ENCODE measurements at places on chromosomes 3 and 15.

DNA sequence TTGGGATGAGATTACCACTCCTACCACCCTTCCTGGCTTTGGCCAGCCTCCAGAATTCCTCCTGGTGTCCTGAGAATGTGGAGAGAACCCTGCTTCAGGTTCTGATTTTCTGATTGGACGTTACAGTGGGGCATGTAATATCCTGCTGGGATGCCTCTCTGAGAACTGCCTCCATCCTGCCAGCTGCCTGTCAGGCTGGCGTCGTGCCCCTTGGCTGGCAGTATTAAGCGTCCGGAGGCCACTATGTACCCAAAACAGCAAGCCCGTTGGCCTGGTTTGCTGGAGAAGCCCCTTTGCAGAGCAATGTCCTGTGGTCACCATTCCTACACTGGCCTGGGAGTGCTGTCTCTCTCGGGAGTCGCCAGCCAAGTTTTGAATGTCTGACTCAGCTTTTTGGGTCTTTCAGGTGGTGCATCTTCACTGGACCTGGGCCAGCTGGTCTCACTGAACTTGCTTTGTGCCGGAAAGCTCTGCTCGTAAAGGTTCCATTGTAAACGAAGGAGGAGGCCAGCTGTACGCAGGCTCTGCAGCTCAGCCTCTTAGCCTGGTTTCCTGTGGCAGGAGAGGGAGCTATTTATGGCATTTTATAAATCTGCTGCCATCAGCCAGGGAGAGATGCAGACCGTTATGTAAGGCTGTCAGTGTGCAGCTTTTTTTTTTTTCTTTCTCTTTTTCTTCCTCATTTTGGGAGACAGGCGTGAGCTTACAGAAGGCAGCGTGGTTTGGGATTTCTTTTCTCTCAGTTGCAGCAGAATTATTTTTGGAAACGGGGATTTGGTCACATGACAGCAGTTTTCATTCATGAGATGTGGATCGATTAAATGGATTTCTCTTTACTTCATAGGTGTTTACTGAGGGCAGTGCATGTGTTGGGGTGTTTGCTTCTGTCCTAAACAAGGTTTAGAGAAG, 19.0 kb upstream of the TRAK1 start:
- DNase-seq = peak; percentile 39

- no peak for DNase-seq
Observed at GRCh38 chr15:81924729-81925128, 121.1 kb downstream of the MEX3B start.

DNA sequence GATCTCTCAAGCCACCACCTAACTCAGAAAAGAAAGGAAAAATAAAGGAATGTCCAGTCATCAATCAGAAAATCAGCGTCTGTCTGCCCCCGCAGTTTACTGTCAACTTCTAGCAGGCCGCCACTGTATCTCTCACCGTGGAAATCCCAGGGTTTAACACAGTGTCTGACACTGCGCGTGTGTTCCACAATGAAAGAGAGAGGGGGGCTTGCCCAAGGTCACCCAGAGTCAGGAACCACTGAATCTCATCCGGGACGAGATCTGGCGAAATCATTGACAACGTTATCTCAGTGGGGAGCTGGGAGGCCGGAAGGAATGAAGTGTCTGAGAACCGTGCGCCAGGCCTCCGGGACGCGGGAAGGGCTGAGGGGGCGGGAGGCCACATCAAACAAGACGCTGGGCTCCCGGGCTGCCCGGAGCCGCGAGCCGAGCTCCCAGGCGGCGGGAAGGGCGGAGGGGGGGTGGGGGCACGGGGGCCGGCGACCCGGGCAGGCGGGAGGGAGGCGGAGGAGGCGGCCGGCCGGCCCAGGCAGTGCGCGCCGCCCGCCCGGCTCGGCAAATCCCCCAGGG, 2.2 kb upstream of the HES1 start:
- DNase-seq = peak; percentile 79

DNA sequence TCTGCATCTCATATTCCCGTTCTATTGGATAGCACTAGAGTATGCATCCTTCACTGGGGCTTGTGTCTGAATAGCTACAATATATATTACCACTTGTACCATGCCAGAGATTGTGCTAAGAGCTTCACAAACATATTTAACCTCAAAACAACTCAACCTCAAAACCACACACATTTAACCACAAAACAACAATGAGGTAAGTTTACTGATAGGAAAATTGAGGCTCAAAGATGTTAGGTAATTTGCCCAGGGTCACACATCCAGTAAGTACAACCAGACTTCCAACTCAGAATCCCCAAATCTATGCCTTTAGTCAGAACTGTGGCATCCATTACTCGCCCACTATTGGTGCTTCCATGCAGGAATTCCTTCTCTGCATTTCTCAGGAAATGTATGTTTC, 220.0 kb downstream of the FAM43A start:
- DNase-seq = no peak

DNA sequence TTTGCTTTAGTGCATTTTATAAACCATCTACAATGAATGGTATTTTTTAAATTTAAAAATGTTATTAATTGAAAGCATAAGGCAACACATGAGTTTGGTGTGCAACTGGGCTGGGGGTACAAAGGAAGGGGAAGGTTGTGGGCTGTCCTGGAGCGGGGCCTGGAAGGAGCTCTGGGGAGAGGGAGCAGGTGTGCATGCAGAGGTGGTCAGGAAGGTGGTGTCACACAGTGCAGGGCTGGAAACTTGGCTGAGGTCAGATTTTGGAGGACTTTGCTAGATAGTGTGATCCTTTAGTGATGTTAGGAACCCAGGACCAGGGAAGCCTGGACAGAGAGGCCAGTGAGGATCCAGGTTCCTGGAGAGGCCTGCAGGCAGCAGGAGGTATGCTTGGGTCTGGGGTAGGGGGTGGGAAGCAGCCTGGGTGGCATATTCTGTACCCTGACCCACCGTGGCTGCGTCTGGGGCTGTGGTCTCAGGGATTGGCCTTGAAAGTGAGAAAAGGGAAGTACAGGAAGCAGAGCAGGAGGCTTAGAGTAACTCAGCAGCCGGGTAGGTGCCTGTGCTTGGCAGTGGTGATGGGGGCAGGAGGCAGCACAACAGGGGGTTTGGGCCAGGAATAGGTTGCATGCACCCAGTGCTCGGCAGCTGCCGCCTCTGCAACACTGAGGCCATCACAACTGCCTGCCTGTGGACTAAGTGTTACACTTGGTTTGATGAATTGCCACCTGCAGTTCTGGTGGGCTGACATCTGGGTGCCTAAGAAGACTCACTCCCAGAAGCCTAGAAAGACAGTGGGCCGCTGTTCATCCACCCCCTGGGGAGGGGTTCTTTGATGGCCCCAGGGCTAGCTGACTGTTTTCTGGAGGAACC, 33.0 kb downstream of the KY start:
- DNase-seq = no peak

- no peak for DNase-seq
Observed at GRCh38 chr3:186996356-186996755, 66.0 kb downstream of the ST6GAL1 start.

GRCh38 chr3:3443482-3443881, 264.0 kb upstream of the CRBN start:
- no peak for DNase-seq

DNA sequence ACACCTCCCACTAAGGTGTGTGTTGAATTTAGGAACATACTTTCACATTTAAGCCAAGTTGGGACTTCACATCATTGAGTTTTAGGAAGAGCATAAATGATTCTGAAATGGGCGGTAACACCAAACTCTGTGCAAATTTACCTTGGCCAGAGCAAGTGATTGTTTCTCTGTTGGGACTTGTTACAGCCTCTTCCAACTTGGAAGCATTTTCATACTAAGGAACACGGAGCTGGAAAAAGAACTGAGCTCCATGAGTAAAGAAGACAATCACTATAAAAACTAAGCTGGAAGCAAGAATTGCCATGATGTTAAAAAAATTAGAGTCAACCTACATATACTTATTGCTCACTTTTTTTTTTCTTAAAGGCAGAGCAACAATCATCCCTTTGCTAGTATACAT, 371.3 kb downstream of the ERC2 start:
- DNase-seq = no peak

DNA sequence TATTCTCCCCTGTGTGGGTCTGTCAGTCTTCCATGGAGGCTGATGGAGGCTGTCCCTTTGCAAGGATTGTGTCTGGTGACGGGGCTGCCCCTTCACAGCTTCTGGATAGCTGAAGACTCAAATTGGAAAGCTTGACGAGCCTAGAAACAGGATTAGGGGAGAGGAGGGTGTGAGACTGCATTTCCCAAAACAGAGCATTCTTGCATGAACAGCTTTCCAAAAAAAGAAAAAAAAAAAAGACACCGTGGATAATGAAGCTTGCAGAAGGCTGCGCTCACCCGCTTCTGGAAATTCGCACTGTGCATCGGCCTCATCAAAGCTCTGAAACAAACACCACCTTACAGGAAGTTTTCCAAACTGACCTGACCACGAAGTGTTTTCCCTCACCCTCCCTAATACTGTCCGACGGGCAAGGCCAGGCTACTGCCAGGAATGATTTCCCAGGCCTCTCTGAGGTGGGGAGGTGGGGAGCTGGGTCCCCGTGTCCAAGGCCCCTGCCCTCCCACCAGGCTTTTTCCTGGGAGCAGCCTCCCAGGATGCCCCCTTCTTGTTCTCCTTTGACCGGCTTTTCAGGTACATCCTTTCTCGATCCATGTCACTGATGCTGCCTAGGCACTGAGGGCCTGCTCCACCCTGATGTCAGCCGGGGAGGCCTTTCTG, 24.9 kb upstream of the MUC4 start:
- DNase-seq = no peak

DNA sequence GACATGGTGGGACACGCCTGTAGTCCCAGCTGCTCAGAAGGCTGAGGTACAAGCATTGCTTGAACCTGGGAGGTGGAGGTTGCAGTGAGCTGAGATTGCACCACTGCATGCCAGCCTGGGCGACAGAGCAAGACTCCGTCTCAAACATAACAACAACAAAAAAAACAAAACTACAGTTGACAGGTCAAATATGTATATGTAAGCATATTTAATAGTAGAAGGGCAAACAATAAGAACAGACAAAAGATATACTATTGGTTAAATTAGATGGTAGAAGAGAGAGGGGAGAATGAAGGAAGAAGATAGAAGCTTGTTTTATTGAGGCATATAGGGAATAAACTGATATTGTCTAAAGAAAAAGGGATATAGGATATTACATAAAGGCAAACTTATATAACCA, 247.1 kb downstream of the KLF13 start:
- no peak for DNase-seq

- no peak for DNase-seq
Observed at GRCh38 chr3:196754091-196754981, 14.7 kb downstream of the PAK2 start.

DNA sequence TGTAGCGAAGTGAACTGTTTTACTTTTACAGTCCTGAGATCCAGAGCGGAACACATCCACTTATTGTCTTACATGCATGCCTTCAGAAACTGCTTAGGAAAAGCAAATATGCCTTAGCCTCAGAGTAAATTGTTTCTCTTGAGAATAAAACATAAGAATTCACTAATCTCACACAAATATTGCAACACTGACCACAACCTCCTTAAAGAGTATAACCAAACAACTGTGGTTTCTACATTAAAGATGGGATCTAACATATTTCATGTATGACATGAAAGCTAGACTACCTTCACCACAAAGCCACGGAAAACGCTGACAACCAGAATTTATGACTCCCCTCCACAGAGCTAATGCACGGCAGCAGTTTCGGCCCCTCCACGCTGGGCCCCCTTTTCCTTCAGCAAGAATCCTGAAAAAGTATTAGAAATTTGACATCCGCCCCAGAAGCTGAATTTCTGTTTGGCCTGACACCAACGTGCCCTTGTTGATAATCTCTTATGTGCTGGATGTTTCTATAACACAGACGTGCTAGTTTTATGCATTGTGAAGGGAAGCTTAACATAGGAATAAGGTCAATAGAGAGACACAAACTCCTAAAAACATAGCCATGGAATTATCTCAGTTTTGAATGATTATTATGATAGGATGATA, 84.6 kb downstream of the GREM1 start:
- DNase-seq = no peak

- no peak for DNase-seq
Observed at GRCh38 chr3:12975748-12976522, 97.3 kb downstream of the IQSEC1 start.

DNA sequence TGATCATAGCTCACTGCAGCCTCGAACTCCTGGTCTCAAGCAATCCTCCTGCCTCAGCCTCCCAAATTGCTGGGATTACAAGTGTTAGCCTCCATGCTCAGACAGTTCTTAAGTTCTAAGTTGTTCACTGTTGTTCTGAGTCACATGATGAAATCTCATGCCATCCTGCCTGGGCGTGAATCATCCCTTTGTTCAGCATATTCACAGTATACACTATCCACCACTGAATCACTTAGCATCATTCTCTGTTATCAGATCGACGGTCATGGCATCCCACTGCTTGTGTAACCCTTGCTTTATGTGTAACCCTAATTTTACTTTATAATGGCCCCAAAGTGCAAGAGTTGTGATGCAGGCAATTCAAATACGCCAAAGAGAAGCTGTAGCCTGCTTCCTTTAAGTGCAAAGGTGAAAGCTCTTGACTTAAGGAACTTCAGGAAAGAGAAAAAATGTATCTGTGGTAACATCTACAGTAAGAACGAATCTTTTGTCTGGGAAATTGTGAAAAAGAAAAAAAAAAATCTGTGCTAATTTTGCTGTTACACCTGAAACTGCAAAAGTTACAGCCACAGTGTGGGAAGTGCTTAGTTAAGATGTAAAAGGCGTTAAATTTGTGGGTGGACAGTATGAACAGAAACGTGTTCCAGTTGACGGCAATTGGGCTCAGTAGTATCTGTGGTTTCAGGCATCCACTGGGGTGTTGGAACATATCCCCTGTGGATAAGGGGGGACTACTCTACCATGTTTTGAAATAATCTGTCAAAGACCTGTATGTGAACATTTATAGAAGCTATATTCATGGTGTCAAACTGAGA, 80.6 kb downstream of the PCOLCE2 start:
- no peak for DNase-seq

DNA sequence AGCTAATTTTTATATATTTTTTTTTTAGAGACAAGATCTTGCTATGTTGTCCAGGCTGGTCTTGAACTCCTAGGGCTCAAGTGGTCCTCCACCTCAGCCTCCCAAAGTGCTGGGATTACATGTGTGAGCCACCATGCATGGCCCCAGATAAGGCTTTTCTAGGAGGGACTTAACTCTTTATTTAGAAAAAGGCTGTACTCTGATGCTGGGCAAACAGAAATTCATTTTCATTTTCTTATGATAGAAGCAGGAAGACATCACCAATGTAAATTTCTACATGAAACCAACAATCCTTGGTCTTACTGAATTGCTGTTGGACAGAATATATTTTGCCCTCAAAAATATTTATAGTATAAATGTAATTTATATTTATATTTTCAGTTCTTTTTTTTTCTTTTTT, 9.6 kb downstream of the NIPA1 start:
- DNase-seq = no peak

GRCh38 chr3:13544293-13544831, 4.6 kb upstream of the FBLN2 start:
- no peak for DNase-seq

- peak; percentile 46 for DNase-seq
Observed at GRCh38 chr3:113625834-113626233, 70.6 kb downstream of the USF3 start.

- no peak for DNase-seq
Observed at GRCh38 chr3:103170651-103171050, 735.8 kb downstream of the ZPLD1 start.

- DNase-seq = peak; percentile 21
Observed at GRCh38 chr15:81189583-81190283, 6.9 kb upstream of the IL16 start.
